ENCODE measurements at places on chromosomes 5 and 9. TPM values are rescaled to one million over a fixed set of nuclear protein-coding genes. Genes with fewer than 3 reads are reported as not detected.

Gene PCDHAC1
- not detected for total RNA-seq

DNA sequence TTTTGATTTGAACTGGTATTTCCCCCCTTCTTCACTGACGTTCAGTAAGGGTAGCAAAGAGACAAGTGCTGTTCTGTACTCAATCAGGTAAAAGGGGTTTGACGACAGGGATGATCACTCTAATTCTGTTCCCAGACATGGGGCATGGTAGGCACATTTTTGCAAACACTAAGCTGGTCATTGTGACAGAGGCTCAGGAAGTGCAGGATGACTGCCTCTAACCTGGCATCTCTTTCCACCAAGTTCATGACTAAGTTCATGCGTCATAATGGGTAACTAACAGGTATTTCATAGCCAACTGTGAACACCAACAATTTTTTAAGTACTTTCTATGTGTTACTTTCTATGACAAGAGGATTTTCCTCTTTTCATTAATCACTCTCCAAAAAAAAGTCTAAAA, 166.5 kb downstream of the MAPKAP1 start:
- DNase-seq = no peak

GRCh38 chr5:4700069-4700468, 440.1 kb upstream of the ADAMTS16 start:
- no peak for DNase-seq

Gene BTNL8
- not detected for total RNA-seq

- peak; percentile 87 for DNase-seq
These were observed 404 bp downstream of the MRNIP start for GRCh38 chr5:179858241-179858585.

Gene SEC24A
- 29.4 TPM for total RNA-seq

GRCh38 chr5:44909004-44909403, 100.3 kb downstream of the MRPS30 start:
- no peak for DNase-seq

DNA sequence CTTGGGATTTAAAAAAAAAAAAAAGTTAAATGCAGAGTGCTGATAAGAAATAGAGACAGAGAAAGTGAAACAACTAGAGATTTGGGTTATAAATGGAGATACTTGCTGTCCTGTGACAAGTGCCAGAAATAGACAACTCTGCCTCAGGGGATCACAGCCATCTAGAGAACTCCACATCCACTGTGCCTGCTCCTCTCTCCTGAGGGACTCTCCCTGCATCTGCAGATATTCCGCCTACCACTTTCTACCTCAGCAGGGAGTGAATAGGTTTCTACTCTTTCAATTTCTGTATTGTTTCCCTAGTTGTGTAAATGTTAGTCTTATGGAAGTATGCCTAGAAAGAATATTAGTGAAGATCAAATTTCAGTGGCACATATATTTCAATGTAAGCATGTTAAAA, 307.2 kb downstream of the HTR1A start:
- DNase-seq = no peak

Data from activated CD4-positive, alpha-beta T cell treated with anti-CD3 and anti-CD28 coated beads, Interleukin-2, amount 10 ng/mL, durations not matched to agents 24 days and 14 days (primary cell).